ENCODE measurements at places on chromosomes 16 and 17.

DNA sequence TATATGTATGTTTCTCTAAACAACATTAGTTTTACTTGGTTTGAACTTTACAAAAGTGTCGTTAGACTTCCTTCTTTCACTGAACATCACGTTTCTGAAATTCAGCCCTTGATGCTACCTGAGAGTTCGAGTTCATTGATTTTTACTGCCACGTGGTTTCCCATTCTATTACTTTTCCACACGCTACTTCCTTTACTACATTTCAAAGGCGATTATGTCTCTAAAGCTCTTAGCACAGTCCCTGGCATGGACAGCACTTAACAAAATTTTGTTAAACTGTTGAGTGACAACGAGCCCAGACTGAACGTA lies 15.9 kb upstream of the ARHGAP17 start:
- no peak for DNase-seq

DNA sequence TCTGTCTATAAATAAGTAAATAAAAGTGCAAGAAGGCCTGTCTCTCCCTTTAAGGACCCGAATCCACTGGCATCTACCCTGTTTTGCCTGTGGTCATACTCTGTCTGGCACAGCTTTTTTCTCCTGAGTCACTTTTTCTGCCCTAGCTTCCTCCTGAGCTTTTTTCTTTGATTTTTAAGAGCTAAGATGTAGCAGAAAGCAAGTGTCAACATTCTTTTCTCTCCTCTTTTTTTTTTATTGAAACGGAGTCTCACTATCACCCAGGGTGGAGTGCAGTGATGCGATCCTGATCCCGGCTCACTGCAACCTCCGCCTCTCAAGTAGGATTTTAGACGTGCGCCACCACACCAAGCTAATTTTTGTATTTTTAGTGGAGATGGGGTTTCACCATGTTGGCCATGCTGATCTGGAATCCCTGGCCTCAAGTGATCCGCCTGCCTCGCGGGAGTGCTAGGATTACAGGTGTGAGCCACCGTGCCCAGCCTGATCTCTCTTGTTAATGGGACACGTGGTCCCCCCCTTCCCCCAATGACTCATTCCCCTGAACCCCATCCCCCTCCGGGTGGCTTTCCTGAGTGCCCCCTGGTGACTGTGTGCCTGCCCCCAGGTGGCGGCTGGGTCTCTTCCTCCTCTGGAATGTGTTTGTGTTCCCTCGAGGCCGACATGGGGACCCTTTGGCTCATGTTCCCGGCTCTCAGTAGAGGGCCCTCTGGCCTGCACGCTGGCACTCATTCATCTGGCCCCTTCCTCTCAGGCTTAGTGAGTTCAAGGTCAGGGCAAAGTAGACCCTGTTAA lies 14.2 kb downstream of the C16orf90 start:
- no peak for DNase-seq

GRCh38 chr17:58401287-58401686 lies 16.0 kb downstream of the RNF43 start:
- DNase-seq, result no peak

- DNase-seq, result no peak
Measured at GRCh38 chr16:65222536-65222935, 100.7 kb upstream of the CDH11 start.

GRCh38 chr16:77684181-77684526 lies 38.2 kb upstream of the NUDT7 start:
- peak; percentile 13 for DNase-seq

GRCh38 chr17:33218698-33219601 lies 74.1 kb downstream of the ASIC2 start:
- DNase-seq, result peak; percentile 6

DNA sequence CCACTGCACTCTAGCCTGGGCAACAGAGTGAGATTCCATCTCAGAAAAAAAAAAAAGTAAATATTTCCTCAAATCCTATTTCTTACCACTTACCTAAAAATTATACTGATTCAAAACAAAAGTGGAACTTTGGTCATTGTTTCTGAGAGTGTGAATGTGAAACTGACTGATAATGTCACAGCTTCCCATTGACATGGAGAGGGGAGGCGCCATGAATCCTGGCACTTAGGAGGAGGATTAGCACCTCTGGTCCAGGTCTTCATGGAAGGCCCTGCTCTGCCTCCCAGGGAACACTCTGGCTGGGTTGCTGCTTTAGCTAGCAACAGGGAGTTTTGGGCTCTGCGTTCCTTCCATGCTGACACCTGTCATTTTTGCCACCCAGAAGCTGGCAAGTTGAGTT lies 154.3 kb upstream of the SALL1 start:
- no peak for DNase-seq

DNA sequence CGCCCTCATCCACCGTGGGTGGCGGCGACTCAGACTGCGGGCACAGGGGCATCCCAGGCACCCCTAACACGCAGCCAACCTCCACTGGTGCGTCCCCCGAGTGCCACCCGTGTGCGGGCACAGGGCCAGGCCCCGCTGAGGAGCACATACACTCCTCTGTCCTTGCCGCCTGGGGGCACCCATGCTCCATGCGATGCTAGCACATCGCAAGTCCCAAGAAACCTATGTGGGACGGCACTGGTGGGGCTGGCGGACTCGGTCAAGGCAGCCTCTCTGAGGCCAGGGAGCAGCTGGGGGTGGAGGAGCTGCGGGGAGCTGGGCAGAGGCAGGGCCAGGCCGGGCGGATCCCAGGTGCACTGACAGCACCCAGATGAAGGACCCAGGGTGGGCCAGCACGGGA lies 4.0 kb downstream of the ZNF598 start:
- DNase-seq, result peak; percentile 26

DNA sequence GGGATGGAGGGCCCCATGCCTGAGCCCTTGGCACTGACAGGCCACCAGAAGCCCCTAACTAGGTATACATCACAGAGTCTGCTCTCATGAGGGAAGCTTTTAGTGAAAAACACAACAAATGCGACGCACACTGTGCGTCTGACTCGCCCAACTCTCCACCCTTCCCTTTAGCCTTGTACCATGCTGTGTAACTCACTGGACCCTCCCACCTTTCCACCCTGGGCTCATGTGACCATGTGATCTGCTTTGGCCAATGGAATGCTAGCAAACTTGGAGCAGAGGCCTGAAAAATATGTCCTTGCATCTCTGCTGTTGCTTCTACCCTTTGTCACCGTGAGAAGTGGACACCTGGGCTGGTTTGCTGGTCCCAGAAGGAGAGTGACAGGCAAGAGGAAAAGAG lies 21.6 kb downstream of the TK2 start:
- DNase-seq, result no peak

DNA sequence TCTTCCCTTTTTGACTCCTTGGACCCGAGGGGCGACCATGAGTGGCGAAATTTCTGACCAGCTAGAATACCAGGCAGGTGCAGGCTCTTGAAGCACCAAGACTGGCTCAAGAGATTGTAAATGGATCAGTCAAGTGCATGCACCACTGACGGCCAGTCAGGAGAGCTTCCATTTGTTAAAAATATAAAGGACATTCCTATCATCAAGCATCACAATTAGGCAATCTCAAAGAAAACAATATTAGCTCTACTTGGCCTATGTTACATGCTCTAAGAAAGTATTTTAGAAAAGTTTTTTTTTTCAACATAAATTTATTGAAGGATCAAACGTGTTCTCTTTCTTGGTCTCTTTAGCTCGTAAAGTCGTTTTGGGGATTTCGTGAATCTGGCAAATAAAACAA lies 1.5 kb upstream of the PRKCA start:
- no peak for DNase-seq

DNA sequence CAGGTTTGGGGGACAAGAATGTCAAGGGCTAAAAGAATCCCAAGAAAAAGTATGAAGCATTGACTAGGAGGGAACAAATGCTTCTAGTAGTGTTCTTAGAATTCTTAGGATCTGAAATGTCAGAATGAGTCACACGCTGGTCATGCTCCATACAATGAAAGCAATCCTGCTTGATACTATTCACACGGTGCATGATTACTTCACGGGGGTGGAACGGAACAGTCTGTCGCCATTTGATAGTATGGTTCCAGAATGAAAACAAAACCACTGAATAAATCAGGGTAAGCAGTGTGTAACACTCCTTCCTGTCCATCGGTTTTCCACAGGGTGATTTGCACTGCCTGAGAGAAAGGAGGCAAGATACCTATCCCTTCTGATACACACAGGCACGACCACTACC lies 22.9 kb upstream of the YWHAE start:
- peak; percentile 91 for DNase-seq

- no peak for DNase-seq
Measured at GRCh38 chr16:55660828-55661227, 5.0 kb downstream of the SLC6A2 start.

GRCh38 chr16:19710991-19711545 lies 7.0 kb downstream of the KNOP1 start:
- DNase-seq, result no peak

- peak; percentile 93 for DNase-seq
Measured at GRCh38 chr17:65730711-65731169, 169.3 kb upstream of the AXIN2 start.

GRCh38 chr17:1943436-1943831 lies 81.7 kb downstream of the RTN4RL1 start:
- no peak for DNase-seq

DNA sequence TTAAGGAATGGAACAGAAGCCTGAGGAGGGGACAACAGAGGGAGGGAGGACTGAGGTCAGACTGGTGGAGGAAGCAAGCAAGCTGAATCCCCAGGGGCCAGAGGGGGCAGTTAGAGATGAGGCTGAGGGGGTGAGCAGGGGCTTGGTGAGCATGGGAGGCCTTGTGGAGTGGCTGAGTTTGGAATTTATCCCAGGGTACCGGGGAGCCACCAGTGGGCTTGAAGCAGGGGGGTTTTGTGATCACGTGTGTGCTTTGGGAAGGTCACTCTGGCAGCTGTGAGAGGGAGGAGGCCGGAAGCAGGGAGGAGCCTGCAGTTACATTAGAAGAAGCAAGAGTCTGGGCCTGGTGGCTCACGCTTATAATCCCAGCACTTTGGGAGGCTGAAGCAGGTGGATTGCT lies 9.8 kb upstream of the CTCF start:
- DNase-seq, result no peak

GRCh38 chr17:62935098-62935497 lies 30.9 kb upstream of the TANC2 start:
- DNase-seq, result no peak

GRCh38 chr16:89002851-89003830 lies 26.1 kb upstream of the CBFA2T3 start:
- no peak for DNase-seq

- no peak for DNase-seq
Measured at GRCh38 chr17:2283302-2283701, 20.3 kb downstream of the SMG6 start.

DNA sequence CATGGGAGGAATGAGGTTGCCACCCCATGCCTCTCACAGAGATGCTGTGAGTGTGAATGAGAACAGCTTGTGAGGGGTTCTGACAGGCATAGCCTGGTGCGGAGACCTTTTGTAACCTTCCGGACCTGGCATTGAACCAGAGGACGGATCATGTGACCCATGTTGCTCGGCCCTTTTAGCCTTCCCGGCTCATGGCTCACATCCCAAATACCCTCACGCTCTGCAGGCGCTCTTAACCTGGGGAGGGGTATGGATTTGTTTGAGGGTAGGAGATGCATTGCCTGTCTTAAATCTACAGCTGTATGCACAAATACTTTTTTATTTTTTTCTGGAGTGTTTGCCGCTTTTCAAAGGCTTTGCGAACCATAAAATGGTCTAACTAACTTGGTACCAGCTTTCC lies 102.4 kb upstream of the CRHR1 start:
- DNase-seq, result no peak

Measured in AG10803 (cell line).